T-helper 17 cell (primary cell): ENCODE measurements at places on chromosomes 11 and 22. TPM values are rescaled to one million over a fixed set of nuclear protein-coding genes. Genes with fewer than 3 reads are reported as not detected.

CRYBA4 gene
- total RNA-seq, result not detected

DBX1 gene
- total RNA-seq, result not detected

USP2 gene
- 1.7 TPM for total RNA-seq

ART1 gene
- total RNA-seq, result not detected

ARHGAP1 gene
- 58.0 TPM for total RNA-seq

SLC43A1 gene
- total RNA-seq, result 7.8 TPM

OR52E8 gene
- not detected for total RNA-seq

TBRG1 gene
- 55.5 TPM for total RNA-seq

ARL14EP gene
- total RNA-seq, result 28.4 TPM

C11orf87 gene
- total RNA-seq, result 0.08 TPM

EIF3L gene
- 546 TPM for total RNA-seq

ACR gene
- total RNA-seq, result not detected

PTPN5 gene
- total RNA-seq, result not detected

- DNase-seq, result no peak
These were observed 90.8 kb upstream of the PARVA start for GRCh38 chr11:12286606-12287005.

GRCh38 chr11:7384691-7385090 is 100.6 kb upstream of the OLFML1 start:
- DNase-seq, result no peak

DNA sequence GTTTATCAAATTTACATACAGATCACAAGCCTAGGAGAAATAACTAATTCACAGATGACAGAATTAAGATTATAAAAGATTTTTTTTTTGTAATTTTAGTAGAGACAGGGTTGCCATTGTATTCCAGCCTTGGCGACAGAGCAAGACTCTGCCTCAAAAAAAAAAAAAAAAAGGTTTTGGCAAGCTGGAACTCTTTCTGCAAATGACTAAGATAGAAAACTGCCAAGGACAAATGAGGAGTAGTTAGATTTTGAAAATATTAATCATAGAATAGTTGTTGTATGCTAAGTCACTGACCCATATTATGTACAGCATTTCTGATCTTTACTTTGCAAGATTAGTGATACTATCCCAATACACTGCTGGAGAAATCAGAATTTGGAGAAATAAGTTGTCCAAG is 99.2 kb downstream of the C11orf65 start:
- DNase-seq, result no peak

DNA sequence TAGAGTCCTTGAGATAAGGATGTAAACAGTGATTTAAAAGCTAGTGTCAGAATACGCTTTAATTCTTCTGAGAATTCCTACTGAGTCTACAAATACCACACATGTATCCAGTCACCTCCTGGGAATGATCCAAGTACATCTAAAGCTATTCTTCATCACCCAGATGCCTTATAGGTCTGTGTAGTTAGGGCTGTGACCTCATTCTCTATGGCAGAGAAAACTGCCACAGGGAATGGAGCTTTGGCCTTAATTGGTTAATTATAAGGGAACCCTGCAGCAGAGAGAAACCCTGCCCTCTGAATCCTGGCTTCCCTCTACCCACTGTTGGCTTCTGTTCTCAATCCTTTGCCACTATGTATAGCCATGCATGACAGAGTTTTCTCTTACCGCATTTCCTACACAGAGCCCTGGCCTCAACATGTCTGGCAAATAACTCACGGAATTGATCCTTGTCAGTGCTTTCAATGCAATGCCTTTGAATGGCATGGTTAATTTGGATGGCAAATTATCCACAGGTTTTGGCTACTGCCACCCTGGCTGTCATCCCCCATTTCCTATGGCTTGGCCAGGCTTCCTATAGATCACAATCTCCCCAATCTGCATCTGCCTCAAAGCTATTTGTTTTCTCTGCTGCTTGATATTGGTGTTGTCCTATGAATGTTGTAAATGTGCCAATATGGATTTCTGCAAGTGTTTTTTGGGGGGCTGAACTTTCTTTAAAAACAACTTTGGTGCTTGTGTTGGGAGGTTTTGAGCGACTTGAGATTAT is 2.9 kb downstream of the DIXDC1 start:
- DNase-seq, result no peak

DNA sequence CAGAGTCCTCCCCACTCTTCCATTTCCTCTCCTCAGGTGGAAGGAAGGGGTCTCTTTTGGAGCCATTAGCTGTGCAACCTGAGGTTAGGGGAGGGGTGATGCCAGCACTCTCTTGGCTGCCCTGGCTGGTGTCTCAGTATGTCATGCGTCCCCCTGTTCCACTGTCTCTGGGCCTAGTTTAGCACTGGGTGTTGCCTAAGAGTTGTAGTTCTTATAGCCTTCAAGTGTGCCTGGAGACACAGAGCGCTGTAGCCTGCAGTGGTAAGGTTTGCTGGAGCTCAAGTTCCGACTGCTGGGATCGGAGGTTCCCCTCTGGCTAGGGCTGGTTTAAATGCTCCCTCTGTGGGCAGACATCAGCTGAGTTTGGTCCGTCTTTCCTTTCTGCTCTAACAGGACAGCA is 20.9 kb downstream of the OR10D3 start:
- DNase-seq, result no peak

DNA sequence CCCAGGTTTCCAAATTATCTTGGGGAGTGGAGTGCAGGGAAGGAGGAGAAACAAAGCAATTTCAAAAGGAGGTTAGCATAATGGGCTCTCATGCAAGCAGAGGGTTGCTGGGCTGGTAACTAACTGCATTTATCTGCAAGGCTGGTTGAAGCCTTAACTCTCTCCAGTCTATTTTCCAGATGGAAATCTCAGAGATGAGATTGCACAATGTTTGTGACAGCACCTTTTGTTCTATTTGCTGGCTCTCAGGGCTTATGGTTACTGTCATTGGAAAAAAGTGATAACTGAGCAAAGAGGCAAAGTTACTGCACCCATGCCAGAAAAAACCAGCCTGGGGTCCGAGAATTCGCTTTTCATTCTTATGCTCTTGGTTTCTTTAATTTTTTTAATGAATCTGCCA is 33.2 kb downstream of the ABCC8 start:
- DNase-seq, result no peak

DNA sequence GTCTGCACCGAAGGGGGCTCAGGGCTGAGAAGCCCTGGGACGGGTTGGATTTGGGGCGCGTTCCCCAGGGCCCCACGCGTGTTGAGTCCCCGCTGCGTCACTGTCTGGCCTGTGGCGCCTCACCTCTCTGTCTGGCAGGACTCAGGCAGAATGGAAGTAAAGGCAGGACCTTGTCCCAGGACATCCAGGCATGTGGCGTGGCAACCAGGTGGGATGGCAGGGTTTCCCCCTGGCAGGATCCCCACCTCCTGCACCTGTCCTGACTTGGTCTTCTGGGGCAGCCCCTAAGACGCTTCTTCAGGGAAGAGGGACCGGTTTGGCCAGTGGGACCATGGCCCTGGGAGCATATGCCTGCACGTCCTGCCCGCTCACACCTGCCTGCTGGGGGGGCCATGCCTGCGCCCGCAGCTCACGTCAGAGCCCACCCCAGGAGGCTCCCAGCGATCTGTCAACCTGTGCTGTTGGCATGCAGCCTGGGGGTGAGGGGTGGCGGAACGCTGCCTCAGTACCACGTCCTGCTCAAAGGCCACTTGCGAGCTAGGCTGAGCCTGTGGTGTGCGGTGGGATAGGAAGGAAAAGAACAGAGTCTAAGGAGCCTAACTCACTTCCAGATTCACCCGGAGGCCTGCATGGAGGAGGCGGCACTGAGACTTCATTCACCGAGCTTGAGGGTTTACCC is 72.7 kb downstream of the KCNQ1 start:
- DNase-seq, result no peak

DNA sequence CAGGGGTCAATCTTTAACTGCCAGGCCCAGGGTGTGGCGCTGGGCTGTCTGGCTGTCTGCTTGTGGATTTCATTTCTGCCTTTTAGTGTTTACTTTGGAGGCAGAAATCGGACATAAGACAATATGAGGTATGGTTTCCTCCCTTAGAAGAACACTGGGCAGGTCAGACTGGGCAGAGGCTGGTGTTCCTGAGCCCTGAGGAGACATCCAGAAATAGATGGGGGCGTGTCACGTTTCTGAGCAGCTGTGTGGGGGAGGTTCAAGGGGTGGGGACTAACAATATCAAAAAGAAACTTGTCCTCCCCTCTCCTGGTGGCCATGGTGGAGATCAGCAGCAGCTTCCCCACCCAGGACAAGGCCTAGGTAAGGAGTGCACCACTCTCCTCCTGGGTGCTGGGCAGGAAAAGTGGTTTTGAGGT is at the start of gene ART1:
Gene ART1, plus strand, starts transcription at position 312 of the 419 bp plus-strand sequence. CDS start 14,086 bp downstream, outside the sequence.
- no peak for DNase-seq

GRCh38 chr11:22780952-22781593 is 48.5 kb downstream of the SVIP start:
- DNase-seq, result no peak

DNA sequence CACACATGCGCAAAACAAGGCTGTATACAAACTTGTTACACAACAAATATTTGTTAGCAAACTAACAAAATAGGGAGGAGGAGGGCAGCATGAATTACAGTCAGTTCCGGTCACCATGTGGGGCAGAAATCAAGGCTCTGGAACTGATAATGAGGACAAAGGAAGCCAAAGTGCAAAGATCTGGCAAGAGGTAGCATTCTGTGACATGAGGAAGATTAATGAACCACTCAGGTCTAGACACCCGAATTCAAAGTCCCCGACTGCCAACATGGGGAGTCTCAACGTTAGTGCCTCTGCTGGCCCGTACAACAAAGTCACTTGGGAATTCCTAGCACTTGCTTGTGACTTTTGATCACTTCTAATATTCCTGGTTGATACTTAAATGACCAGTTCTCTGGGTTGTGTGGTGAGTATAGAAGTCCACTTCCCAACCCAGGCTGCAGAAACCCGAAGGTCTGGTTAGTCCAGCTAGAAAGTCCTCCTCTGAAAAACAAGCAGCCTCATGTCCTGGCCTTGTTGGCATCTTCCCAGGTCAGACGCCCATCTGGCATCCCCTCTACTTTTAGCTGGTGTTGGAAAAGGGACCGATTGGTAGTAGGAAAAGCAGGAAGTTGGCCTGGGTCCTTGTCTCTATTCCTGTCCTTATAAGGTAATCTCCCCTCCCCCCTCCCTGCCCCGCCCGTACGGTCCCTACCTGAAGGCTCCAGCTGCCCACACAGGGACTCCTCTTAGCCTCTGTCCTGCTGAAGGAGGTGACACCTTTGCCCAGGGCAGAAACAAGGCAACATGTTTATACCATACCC is 1.6 kb downstream of the SUN2 start:
- no peak for DNase-seq

GRCh38 chr22:19478045-19478900 is 720 bp downstream of the UFD1 start:
- DNase-seq, result no peak

- DNase-seq, result no peak
These were observed 102.9 kb downstream of the CTTN start for GRCh38 chr11:70501051-70501901.

DNA sequence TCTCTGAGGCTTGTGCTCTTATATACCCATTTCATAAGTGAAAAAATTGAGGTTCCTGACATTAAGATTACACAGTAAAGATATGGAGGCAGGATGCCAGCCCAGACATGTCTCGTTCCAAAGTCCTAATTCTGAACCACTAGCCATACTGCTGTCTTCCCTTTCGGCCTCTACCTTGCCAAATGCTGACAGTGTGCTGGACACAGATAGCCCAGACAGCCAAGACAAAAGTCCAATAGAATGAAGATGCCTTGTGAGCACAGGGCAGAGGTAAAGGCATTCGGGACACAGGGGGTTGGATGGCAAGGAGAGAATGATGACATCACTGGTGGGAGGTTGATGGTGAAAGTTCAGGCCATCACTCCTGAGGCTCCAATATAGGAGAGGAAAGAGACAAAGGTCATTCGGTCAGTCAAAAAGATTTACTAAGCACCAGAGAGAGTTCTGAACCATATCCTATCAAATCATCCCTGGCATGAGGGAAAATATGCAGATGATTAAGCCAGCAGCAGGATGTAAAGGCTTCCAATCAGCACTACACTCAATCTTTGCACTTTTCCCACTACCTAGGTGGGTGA is 174.0 kb upstream of the MTMR2 start:
- no peak for DNase-seq

- no peak for DNase-seq
These were observed 236.5 kb downstream of the ST3GAL4 start for GRCh38 chr11:126591966-126592489.

GRCh38 chr11:134691985-134692384 is 279.9 kb upstream of the B3GAT1 start:
- DNase-seq, result no peak

DNA sequence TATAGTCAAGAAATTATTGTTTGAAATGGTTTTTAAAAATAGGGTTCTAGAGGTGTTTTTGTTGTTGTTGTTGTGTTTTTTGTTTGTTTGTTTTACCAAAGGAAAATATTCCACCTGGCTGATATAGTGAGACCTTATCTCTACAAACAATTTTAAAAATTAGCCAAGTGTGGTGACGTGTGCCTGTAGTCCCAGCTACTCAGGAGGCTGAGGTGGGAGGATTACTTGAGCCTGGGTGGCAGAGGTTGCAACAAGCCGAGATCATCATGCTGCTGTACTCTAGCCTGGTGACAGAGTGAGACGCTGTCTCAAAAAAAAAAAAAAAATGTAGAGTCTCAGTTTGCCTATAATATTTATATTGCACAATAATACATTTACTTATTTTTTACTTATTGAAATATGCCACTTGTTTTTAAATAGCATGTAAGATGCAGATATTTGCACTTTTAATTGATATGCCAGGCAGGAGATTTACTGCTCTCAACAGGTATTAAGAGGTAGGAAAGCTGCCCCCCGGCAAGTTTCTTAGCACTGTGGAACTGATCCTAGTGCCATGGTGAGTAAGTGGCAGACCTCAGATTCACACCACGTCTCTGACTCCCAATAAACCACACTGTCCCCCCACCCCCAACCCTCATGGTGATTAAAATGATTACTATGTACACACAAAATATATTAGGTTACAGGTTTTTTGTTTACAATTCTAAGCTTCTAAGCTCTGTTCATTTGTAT is 157.4 kb downstream of the TEAD1 start:
- no peak for DNase-seq

GRCh38 chr11:33273656-33274055 is 16.5 kb downstream of the HIPK3 start:
- DNase-seq, result no peak

- no peak for DNase-seq
These were observed 574.3 kb downstream of the NTM start for GRCh38 chr11:131944736-131945135.

DNA sequence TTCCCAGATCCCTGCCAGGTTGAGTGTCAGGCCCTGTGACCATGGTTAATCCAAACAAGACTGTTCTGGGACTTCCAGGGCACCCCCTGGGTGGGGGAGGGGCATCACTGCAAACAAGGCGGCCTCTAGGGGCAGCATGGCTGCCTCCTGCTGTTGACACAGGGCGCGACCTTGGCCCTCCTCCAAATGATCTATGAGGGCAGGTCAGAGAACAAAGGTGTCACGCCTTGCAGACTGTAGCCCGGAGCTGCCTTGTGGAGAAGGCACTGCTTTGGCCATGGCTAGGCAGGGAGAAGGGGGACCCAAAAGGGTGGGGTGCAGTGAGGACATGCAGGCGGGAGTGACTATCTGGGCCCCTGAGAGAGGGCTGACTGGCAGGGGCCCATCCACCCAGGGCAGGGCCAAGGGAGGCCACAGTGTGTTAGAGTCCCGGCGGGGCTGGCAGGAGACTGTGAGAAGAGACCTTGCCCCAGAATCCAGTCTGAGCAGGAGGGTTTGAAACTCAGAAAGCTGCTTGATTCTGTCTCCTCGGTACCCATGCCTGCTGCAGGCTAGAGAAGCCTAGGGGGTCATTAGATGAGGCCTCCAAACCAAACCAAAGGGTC is 35.6 kb downstream of the KCNC1 start:
- no peak for DNase-seq
